ENCODE measurements at places on chromosomes 11 and 22.

DNA sequence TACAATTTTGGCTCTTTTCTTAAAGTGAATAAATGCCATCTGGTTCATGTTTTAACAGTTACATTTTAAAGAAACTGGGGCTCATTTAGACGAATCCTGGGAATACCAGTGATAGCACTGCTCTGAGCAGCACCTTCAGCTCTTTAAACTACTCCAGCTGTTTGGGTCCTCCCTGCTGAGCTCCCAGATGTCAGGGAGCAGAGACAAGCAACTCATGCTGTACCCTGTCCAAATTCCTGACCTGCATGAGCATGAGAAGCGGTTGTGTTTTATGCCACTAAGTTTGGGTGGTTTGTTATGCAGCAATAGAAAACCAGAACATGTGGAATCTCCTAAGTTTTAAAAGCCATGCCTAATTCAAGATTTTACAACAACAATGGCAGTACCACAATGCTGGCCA is 90.0 kb downstream of the FDX1 start:
- DNase-seq = no peak

DNA sequence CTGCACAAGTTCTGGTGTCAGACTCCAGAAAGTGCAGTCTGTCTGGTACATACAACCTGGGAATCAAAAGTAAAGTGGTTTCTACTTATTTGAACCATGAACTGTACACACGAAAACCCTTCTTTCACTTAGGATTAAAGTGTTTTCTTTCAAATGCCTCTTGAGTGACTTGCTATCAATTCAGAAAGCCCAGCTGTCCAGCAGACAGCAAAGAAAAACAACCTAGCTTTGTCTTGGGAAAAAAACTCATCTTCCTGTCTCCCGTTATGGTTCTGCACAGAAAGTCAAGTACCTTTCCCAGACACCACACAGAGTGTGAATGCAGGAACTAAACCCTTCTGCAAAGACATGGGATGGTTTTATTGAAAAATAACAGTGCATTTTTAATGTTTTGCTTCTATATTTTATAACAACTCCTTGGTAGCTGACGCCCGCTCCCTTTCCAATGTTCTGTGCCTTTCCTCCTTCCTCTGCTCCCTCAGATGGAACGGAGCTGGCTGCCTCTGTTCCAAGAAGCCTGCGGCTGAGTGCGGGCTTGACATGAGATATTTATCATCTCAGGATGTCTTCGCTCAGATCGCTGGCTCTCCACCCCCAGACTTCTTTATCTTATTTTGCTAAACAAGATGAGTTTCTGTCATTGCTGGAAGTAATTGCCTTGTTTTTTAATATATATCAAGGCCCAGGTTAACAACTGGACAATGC is 322.3 kb upstream of the B3GAT1 start:
- DNase-seq = no peak

DNA sequence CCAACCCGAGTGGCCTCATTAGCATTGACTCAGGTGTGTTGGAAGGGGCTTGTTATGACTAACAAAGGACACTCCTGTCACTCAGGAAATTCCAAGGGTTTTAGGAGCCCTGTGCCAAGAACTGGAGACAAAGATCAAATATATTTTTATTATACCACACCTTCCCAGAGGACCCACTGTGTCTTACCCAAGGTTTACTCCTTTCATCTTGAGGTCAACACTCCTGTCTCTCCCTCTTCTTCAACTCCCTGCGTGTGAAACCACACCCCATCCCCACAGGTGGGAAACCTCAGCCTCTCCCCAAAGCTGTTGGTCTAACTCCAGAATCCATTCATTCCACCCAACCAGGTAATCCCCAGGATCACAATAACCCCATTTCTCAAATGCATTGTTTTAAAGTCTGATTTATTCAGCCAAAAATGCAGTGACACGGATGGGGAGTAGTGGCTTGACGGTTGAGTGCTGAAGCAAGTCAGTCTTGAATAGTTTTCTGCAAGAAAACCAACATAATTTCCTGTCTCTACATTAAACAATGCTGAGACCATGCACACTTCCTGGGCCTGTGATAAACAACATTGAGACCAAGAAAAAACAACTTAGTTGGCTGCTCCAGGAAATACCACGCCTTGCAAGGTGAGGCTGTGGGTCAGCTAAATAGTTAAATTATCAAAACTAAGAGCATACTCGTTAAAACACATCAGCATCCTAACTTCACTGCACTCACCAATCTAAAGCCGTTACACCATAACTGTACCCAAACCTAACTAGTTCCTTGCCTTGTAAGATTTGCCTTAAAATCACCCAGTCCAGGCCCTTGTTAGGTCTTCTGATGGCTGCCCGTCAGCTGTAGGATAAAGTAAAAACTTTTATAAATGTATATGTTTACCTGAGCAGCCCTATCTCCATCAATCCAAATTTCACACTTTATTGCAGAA is 38.5 kb upstream of the SPON1 start:
- no peak for DNase-seq

DNA sequence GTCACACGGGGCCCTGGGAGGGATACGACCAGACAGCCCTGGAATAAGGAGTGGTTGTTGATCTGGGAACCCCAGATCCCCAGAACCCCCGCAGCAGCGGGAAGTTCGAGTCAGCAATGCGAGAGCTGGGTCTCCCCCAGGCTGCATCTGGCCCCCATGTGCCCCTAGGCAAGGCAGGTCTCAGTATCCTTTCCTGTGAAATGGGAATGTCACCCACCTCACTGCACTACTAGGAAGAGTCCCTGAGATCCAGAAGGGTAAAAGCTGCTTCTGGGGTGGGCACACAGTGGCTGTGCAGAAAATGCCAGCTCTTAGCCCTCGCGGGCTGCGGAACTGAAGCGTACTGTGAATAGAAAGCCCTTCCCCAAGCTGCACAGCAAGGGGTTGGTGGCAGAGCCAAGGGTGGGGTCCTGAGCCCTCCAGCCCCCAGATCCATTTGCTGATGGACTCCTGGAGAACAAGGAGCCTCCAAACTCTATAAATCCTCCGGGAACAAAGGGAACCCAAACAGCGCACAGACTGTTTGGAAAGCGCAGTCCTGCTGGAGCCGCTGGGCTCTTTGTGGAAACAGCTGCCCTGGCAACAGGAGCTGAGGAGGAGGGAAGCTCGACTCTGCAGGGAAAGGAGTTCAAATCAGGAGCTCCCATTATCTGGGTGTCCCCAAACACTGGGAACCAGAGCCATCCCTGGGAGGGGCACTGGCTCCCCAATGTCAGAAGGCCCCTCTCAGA is 68.2 kb upstream of the SHISAL1 start:
- no peak for DNase-seq

DNA sequence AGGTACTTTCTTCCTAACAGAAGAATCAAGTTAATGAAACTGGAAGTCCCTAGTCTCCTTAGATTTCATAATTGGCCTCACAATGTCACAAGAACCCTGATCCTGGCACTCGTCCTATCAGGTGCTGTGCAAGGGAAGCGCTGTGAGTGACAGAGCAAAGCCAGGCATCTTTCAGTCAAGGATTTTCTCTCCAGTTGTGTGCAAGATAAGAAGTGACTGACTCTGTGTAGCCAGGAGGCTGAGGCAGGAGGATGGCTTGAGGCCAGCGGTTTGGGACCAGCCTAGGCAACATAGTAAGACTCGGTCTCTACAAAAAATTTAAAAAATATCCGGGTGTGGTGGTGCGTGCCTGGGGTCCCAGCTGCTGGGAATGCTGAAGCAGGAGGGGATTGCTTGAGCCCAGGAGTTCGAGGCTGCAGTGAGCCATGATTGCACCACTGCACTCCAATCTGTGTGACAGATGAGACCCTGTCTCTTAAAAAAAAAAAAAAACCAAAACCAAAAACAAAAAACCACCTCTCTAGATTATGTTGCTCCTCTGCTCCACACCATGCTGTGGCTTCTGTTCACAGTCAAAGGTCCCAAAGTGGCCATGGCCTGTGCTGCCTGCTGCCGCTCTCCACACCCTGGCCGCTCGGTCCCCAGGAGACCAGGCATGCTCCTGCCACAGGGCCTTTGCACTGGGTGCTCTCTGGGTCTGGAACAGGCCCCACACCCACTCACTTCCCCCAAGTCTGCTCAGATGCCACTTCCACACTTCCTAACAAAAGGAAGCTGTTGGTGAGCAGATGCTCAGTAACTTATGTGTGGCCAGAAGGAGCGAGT is 54.2 kb upstream of the CLDN5 start:
- no peak for DNase-seq

- no peak for DNase-seq
Observed at GRCh38 chr22:43337385-43337784, 5.8 kb downstream of the SCUBE1 start.

DNA sequence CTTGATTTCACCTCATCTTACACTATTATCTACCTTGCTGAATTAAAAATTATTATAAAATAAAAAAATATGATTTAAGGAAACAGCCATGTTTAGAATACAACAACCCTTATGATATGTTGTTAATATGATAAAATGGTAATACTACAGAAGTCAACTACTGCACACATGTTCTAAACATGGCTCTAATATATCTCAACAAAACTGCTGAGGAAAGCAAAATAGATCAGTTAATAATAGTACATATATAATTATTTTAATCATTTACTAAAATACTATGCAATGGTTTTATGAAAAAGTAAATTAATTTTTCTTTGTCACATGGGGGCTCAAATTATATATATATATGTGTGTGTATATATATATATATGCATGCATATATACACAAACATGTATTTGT is 57.7 kb downstream of the EIF3M start:
- no peak for DNase-seq

GRCh38 chr11:120108154-120108784 is 29.6 kb downstream of the TRIM29 start:
- DNase-seq = peak; percentile 41

DNA sequence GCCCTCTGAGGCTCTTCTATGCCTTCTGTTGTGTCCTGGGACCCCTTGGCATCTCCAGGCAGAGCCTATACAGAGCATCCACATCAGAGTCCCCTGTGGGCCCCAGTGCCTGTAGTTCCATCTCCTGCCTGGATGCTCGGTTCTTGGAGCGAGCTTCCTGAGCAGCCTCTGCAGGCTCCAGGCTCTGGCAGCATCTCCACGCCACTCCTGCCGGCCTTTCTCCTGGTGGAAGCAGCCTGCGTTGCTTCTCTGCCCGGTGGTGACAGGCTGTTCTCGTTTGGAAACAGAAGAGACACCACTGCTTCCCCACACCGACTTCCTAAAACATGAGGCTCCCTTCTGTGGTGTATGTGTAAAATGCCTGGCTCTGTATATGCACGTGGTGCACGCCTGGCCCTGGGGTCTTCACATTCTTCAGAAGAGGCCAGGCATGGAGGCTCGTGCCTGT is 52.8 kb downstream of the BCR start:
- no peak for DNase-seq

DNA sequence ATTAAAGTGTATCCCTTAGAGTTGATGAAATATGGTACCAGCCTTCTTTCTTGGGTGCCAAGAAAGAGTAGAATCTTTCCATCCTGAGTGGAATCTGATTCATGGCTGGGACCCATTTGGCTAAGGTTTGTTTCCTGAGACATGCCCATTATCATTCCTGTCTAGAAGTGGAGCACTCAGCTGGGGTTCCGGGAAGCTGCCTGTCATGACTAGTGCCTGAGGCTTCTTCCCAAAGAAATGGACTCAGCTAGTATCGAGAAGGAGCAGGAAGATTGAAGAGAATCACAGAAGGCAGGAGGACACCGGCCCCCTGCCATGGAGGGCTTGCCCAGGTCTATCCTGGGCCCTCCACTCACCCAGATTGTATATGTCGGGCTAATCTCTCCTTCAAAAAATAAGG is 57.6 kb downstream of the KREMEN1 start:
- DNase-seq = no peak

GRCh38 chr22:19853879-19854777 is 546 bp downstream of the GNB1L start:
- no peak for DNase-seq

DNA sequence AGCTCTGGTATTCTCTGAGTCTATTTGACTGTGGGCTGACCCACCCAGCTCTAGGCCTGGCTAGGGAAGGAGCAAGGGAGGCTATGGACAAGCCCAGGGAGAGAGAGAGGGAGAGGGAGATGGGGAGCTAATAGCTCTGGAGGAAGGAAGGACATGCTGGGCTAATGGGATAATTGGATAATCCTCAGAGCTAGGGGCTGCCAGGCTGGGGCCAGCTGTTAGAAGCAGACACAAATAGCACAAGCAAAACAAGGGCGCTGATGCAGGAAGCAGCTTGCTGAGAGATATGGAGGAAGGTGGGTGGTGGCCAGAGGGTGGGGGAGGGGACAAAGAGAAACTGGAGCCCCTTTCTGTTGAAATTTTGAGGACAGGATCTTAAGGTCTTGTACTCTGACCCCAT is 23.2 kb downstream of the ADORA2A start:
- DNase-seq = no peak

DNA sequence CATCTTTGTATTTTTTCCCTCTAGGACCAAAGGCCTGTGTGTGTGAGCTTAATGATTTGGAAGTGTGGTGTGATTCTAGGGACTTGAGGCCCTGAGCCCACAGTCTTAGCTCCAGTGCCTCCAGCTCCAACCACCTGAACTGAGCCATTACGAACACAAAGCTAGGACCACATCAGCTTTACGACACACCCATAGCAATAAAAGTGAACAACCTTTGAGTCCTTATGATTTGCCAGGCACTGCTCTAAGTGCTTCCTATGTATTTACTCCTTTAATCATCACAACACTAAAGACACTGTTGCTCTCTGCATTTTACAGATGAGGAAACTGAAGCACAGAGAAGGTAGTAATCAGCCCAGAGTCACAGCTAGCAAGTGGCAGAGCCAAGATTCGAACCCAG is 126.4 kb downstream of the EHF start:
- no peak for DNase-seq

GRCh38 chr22:38355275-38355674 is 38.0 kb upstream of the CSNK1E start:
- DNase-seq = no peak

DNA sequence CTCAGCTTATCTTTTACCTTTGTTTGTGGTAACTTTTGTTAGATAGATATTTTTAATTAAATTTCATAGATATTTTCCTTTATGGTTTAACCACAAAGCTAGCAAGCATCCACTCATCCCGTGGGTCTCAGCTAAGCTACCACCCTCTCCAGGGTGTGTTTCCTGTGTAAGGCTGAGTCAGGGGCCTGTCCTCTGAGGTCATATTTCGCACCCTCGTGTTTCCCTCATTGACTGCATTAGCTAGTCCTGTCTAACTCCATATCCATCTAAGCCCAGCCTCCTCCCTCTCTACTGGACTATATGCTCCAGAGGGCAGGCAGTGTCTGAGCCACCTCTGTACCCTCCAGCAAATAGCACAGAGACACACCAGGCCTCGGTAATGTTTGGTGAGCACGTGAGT is 16.7 kb downstream of the XRRA1 start:
- DNase-seq = no peak

DNA sequence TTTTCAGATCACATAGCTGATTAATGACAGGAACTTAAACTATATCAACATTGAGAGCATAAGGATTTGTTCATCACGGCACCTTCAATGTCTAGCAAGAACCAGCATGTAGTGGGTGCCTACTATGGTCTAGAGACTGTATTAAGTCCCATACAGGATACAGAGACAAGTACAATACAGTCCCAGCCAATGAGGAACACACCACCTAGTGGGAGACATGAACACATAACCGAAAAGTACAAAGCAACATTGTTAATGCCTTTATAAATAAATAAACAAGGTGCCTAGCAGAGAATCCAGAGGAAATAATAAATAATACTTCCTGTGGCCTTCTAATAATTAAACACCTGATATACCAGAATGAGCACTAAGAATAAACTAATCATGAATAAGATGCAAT is 87.7 kb upstream of the OPCML start:
- no peak for DNase-seq

- no peak for DNase-seq
Observed at GRCh38 chr11:108587109-108587508, 6.5 kb downstream of the EXPH5 start.

GRCh38 chr11:75625021-75625420 is 43.8 kb downstream of the MAP6 start:
- DNase-seq = no peak
